Kasumi-1 (cell line): ENCODE measurements at places on chromosomes 2 and 18.

DNA sequence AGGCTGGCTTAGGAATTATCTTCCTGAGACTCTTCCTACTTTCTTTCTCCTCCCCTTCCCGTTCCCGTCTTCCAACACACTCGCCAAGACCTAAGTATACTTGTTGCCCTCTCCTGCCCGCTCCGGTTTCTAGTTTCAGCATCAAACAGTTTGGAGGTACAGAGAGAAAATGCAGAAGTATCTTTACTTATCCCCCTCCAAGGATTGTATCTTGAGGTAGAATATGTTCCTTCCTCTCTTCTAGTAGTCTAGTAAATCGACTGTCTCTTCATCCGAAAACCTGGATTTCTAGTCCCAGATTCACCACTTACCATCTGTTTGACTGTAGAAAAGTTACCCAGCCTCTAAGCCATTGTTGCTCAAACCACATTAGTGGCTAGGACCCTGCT is 755 bp downstream of the EIF4E2 start:
- no peak for DNase-seq

DNA sequence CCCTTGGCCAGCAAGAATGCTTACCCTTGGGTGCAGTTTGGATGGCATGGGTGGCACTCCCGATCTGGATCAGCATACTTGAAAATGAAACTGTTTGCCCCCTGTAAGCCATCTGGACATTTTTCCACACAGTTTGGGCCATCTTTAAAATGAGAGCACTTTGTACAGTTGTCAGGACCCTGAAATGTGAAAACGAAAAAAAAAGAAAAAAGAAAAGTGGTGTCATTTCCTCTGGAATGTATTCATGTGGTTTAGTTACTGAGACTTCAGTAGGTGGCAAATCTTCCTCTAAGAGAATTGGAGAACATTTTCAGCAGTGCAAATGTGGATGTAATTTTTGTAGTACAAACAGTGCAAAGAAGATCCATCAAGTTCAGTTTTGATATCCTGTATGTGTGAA is 873.3 kb downstream of the ERBB4 start:
- DNase-seq = no peak

DNA sequence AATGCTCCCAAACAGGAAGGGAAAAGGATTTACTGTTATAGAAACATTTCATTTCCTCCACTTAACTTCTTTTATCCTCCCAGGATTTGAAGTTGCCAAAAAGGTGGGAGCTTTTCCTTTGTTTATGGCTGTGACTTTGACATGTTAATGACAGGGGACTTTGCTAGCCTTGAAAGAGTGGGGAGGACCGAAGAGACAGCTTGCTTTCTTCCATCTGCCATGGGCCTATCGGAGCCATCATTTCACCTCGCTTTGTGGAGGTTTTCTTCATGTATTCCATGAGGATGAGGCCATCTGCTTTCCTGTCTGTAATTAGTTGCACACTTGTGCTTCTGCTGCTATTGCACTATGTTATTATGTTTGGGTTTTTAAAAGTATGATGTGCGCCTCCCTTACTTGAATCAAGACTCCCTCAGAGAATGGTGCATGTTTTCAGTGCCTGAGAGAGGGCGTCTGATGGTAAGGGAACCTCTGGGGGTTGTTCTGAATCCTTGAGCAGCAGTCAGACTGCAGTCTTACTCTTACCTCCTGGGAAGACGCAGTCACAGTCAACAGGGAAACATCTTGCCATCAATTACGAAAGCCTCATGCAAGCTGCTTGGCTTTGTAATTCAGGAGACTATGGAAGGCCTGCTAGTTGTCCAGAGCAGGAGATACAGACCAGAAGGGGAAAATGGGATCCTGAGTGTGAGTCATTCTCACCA is 173.3 kb upstream of the MGAT5 start:
- no peak for DNase-seq

- no peak for DNase-seq
Measured at GRCh38 chr2:144096531-144096930, 423.4 kb downstream of the ZEB2 start.

GRCh38 chr2:80054346-80054675 is 250.2 kb downstream of the LRRTM1 start:
- no peak for DNase-seq

GRCh38 chr2:112181571-112182290 is 43.5 kb downstream of the FBLN7 start:
- no peak for DNase-seq

GRCh38 chr2:98086491-98087446 is at the start of gene VWA3B:
VWA3B (plus strand) TSS chr2:98087167; CDS start chr2:98093093, 5,926 bp downstream.
- DNase-seq = no peak

GRCh38 chr2:96927405-96928171 is 57.7 kb upstream of the SEMA4C start:
- no peak for DNase-seq

GRCh38 chr2:208645226-208645625 is 238.6 kb downstream of the PTH2R start:
- DNase-seq = no peak

GRCh38 chr18:40926679-40927078 is 1028.4 kb upstream of the PIK3C3 start:
- DNase-seq = no peak

GRCh38 chr2:158305501-158305900 is 151.1 kb downstream of the CCDC148 start:
- no peak for DNase-seq

DNA sequence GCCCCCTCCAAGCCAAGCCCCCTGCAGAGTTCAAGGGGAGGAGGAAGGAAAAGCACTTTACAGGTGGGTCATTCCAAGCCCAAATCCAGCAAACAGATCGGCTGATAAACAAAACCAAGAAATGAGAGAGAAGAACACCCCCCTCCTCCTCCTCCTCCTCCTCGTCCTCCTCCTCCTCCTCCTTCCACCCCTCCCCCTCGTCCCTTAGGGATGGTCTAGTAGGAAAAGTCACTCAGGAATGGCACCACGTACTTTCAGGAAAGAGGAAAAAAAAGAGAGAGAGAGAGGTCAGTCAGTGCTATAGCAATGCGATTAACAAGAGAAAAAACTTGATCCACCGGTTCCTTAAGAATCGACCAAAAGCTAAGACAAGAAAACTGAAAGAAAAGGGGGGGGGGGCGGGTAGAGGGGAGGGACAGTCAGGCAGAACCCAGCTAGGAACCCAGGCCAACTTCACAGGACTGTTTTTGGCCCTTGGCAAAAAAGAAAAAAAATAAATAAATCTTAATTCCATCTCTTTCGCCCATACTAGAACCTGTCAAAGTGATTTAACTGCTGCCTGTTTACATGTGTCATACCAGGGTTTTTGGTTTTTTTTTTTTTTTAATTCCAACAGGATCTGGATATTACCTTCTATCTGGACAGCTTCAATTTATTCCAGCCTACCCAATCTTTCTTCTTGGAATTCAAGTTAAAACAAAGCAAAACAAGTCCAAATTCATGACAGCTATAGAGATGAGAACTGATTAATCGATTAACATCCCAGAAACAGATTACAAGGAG is 906 bp downstream of the IKZF2 start:
- DNase-seq = no peak

GRCh38 chr18:11859903-11860407 is 8.7 kb downstream of the CHMP1B start:
- DNase-seq = peak; percentile 50

DNA sequence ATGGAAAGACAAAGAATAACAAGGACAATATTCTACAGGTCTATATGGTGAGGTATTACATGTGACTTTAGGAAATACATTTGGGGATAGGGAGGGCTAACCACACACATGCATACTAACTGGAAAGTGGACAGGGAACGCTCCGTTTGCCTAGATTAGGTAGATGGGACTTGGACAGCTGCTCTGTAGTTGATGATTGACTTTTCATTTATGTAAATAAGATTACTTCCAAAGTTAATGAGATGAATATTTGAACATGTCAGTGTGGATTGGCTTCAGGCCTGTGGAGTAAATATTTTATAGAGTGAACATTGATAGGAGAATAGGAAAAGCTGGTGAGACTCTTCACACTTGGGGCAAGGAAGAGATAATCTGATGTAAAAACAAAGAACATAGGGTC is 142.0 kb downstream of the NCK2 start:
- DNase-seq = no peak

DNA sequence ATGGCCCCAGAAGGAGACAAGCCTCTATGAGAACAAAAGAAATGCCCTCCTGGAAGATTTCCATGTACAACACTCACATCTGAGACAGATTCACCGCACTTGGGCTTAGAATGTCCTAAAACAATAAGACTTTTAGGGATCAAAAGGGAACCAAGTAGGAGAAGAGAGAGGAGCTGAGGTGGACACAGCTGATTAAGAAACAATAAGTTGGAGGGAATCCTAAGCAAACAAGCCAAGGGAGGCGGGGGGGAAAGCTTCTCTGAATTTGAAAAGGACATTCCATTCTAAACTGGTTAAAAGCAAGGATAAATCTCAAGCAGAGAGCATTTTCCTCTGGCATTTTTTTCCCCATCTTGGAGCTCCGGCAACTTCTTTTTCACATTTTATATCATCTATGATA is 9.9 kb downstream of the ACVR1 start:
- no peak for DNase-seq

DNA sequence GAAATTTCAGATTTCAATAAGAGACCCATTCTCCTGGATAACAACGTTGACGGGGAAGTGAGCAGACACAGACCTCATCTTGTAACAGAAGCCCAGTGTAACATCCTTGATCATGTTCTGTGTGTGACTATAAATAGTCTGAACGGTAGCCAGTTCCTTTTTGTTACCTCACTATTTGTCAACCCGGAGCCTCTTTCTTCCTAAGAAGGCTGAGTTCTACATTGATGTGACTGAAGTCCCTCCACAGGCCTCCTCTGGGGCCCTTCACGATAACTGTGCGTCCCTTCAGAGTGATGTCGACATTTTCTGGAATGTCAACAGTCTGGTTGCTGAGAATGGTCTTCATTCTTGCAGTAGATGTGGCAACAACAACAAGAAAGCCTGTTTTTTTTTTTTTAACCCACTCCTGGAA is 6.3 kb upstream of the PLEKHM3 start:
- DNase-seq = peak; percentile 2

GRCh38 chr2:12741380-12741779 is 24.6 kb downstream of the TRIB2 start:
- DNase-seq = no peak

DNA sequence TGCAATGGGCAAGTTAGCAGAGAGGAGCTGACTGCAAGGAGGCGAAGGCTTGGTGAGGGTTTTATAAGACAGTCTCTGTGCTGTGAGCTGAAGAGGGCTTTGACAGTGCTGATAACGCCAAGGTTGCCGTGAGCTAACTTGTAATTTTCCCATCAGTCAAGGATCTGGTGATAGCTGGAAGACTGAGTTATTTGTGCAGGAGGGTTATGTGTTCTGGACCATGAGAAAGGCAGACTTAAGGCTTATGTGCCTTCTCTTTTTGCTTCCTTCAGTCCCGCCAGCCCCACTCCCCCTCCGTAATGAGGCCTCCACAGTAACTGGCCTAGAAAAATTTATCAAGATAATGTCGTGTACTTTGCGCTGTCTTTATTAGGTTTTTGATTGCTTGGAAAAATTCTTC is 94.6 kb downstream of the RTP5 start:
- no peak for DNase-seq

DNA sequence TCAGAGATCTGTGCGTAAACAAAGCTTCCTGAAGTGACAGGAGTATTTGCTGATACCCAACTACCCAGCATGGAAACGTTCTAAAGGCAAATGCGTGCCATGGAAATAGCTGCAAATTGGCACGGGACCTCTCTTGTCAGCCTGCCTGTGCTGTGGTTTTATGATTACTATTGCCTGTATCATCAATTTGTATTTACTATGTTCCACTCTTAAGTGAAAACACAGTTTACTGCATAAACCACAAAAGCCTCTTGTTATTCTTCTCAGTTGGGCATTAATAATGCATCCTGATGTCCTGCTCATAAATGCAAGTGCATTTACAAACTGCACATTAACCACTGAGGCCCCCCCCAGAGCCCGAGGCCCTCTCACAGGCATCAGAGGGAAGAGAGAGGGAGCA is 196.6 kb upstream of the SLC35G4 start:
- no peak for DNase-seq

GRCh38 chr2:235692671-235693171 is 198.9 kb downstream of the AGAP1 start:
- DNase-seq = no peak

DNA sequence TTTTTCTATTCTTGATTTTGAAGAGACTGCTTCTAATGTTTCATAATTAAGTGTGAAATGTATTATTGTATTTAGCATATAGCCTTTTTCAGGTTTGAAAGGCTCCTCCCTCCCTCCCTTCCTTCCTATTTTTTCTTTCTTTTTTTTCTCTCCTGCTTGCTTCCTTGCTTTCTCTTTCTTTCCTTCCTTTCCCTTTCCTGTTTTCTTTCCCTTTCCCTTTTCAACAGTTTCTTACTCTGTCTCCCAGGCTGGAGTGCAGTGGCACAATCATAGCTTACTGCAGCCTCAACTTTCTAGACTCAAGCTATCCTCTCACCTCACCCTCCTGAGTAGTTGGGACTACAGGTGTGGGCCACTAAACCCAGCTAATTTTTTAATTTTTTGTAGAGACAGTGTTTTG is 44.6 kb downstream of the RMDN2 start:
- DNase-seq = no peak

DNA sequence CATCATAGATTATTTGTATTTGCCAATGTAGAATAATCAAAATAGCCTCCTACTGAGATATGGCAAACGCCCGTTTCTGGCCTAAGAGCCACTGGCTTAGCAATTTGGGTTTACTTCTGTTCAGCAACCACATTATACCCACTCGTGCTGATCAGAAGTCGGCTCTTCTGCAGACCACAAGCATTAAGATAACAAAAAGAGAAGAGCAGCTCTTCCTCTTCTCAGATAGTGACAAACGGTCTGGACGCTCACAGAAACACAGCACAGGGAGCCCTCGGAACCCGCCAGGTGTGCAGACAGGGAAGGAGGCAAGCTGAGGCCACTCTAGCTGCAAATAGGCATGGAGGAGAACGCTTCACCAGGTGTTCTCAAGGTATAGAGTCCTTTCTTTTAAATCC is 164.0 kb downstream of the HDAC4 start:
- peak; percentile 19 for DNase-seq

DNA sequence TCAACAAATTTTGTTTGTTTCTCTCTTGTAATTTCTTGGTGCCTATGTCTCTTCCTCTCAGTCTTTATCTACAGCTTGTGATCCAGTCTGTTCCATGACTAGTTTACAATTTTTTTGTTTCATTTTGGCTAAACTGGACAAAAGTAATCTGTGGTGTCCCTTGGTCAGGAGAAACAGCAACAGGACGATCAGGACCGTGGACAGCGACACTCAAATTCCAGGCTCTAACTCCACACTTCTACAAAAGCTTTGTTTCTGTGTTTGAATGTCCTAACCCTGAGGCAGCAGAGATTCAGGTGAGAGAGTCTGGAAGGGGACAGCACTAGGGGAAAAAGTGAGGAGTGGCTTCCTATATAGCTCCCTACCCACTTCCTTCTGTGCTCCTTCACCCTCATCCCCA is 593.3 kb upstream of the FANCL start:
- peak; percentile 55 for DNase-seq

DNA sequence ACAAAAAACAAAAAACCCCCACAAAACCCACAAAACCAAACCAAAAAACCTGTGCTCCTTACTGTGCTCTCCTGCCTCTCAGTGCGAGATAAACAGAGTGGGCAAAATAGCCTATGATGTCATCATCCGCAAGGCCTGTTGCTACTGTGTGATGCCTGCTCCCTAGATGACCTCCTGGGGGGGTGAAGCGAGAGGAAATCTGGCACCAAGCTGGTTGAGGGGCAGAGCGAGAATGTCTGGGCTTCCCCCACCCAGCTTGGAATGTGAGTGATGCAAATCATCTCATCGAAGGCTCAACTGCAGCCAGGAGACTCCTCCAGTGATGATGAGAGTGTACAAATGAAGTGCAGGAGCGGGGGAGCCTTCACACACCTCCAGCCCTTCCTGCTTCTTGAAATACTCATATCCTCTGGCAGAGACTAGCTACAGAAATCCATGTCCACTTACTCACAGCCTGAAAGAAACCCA is 57.7 kb upstream of the MAP4K3 start:
- DNase-seq = no peak

GRCh38 chr2:234335661-234336228 is 161.1 kb downstream of the ARL4C start:
- DNase-seq = no peak
